ENCODE measurements at places on chromosomes 11 and 22.

GRCh38 chr11:35139722-35140282, 831 bp downstream of the CD44 start:
- no peak for DNase-seq

DNA sequence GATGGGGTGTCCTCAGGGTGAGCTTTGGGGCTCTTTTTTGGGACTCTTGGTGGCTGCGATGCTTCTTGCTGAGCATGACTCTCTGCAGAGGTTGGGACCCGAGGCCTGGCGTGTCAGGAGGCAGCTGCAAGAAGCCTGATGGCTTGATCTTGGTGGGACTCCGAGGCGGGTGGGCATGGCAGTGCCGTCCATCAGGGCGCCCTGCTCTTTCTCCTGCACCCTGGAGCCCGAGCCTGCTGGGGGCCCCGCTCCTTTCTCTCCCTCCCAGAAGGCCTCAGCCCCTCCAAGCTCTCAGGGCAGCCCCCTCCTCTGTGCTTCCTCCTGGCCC, 432.7 kb downstream of the TBC1D22A start:
- no peak for DNase-seq

GRCh38 chr22:20135806-20136602, 4.4 kb downstream of the ZDHHC8 start:
- DNase-seq: no peak

DNA sequence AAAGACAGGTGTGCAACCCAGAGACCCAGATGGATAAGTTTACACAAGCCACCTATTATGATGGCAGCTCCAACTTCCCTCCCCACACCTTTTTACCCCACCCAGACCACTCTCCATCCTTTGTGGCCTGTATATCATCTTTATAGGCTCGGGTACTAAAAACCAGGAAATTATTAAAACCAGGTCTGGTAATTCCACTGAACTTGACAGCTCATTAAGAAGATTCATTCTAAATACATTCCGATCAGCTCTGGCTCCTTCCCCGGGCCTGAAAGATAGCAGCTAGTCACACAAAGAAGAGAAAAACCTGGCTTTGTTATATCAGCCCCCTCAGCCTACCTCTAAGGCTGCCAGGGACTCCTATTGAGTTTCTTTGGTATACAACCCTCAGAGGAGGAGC, 67.9 kb upstream of the API5 start:
- DNase-seq: no peak

DNA sequence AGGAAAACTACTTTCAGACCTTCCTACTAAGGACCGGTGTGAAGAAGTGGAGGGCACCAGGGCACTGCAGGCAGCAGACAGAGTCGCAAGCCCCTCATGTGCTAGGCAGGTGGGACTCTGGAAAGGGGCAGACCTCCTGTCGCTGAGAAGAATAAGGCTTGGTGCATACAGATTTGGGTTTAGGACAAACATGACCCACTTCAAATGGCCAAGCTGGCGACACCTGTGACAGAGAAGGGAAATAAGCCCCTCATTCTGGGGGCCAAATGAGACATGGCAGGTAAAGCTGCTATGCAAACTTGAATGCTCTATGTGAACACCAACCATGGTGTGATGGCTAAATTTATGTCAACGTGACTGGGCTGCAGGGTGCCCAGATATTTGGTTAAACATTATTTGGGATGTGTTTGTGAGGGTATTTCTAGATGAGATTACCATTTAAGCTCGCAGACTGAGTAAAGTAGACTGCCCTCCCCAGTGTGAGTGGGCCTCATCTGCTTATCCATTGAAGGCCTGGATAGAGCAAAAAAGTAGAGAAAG, 112.4 kb upstream of the PITPNB start:
- DNase-seq: no peak

- DNase-seq: no peak
These were observed 38.4 kb downstream of the CECR2 start for GRCh38 chr22:17407643-17408042.

GRCh38 chr22:48553119-48553518, 1274.6 kb downstream of the BRD1 start:
- no peak for DNase-seq

GRCh38 chr11:63558459-63559157, 4.6 kb downstream of the PLAAT2 start:
- peak; percentile 58 for DNase-seq

DNA sequence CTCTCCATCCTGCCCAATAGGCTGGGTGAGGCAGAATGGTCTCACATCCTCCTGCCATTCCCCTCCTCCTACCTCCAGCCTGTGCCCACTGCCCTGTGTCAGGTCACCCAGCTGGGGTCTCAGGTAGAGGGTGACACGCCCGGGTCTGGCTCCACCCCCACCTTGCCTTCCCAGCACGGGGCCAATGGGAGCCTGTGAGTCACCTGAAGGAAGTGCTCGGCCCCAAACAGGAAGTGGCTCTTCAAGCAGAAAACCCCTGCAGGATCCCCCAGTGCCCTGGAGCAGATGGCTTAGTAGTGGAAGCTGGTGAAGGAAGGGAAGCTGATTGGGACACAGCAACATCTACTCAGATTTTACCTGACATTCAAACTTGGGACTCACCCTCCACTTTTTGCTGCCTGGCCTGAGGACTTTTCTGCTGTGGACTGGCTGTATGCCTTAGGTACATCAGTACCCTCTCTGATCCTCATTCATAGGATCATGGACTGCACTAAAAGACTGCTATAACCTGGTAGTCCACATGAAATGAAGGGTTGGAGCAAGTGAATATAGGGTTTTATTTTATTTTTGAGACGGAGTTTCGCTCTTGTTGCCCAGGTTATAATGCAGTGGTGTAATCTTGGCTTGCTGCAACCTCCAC, 33.4 kb downstream of the GDPD5 start:
- no peak for DNase-seq

- DNase-seq: peak; percentile 36
These were observed 875 bp downstream of the TCP11L1 start for GRCh38 chr11:33040033-33040861.

DNA sequence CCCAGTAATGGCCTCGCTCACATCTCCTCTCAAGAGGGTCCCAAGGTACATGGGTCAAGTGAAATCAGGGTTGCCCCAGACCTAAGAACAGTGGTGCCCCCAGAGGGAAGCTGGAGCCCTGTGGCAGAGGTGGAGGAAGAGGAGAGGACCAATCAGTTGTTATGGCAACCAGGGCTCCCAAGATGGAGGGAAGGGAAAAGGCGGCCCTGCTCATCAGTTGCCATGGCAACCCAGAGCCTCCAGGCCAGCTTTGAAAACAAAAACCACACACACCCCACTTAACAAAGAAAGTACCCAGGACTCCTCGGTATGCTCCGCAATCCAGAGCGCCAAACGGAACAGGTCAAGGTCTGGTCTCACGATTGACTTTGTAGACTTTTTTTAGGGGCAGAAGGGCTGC, 53.5 kb upstream of the SLC35C1 start:
- no peak for DNase-seq

DNA sequence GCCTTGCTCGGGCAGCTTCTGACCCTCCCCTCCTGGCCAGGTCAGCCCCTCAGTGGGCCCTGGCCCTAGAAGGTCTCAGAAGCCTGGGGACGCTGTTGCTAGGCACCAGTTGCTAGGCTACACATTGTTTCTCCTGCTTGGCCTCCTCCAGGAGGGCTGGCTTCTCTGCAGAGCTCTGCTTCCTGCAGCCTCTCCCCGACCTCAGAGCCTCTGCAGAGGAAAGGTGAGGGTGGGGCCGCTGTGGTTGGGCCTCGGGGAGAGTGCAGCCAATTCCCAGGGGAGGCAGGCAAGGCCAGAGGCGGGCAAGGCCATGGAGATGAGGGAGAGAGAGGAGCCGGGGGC, 27.6 kb upstream of the LRRC10B start:
- peak; percentile 32 for DNase-seq

DNA sequence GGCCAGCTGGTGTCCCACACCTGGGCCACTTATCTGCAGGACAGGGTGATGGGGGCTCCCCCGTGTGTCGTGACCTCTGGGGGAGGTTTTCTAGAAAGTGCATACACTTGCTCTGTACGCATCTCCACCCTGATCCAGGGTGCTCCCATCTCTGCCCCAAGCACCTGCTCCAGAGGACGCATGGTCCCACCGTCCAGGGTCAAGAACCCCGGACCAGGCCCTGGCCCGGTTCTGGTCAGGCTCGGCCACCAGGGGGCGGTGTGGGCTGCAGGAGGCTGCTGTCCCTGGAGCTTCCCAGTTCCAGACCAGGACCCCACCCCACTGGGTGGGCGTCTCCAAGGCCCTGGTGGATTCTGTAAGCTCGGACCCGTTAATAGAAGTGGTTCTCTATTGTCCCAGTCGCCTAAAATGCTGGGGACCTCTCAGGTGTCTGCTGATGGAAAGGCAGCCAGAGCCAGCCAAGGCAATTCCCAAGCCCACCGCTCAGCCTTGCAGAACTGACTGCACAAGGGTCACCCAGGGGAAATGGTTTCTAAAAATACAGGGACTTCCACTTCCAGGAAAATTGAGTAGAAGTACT, 34.7 kb upstream of the SEPTIN5 start:
- no peak for DNase-seq

GRCh38 chr11:118226296-118226695, 1.5 kb upstream of the JAML start:
- no peak for DNase-seq

DNA sequence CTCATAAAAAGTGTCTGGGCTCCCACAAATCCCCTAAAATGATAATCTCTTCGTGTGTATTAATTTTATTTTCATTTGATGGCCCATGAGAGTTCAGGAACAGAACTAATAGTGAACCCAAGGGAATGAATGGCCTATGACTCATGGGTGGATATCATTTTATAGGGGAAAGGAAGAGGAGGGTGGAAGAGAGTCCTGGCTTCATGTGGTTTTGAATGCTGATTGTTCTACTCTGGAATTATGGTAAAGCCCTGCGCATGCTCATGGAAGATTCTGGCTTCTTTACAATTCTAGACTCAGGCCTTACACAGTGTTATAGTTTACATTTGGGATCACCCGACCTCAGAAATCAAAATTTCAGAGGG, 35.2 kb downstream of the MAML2 start:
- no peak for DNase-seq

DNA sequence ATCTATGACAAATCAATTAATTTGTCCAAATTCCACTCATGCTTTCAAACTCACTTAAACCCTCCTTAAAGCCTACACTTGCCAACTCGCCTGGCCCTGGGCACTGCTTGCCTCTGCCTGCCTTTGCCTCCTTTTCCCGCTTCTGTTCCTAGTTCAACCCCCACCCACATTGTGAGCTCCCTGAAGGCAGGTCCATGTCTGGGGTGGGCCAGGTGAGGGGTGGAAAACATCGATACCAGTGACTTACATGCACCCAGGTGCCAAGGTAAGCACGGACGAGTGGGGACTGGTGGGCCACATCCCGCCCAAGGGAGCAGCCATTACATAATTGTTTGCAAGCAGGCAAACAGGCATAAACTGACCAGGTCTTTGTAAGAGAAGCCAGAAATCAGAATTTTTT, 146.2 kb downstream of the ST3GAL4 start:
- DNase-seq: no peak

DNA sequence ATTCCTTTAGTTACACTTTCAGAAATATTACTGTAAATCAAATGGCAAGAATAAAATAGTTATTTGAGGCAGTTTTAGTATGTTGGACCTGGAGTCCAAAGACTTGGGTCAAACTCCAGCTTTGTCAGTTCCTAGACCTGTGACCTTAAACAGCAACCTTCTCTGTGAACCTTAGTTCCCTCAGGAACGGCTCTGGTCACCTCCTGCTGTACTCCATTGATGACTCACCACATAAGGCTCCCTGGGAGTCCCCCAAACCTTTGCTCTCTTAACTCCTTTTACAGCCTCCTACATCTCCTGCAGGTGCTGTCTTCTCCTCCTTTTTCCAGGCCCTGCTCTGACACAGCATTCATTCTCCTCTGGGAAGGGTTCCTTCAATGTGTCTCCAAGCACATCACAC, 29.1 kb downstream of the LIMK2 start:
- DNase-seq: peak; percentile 91

DNA sequence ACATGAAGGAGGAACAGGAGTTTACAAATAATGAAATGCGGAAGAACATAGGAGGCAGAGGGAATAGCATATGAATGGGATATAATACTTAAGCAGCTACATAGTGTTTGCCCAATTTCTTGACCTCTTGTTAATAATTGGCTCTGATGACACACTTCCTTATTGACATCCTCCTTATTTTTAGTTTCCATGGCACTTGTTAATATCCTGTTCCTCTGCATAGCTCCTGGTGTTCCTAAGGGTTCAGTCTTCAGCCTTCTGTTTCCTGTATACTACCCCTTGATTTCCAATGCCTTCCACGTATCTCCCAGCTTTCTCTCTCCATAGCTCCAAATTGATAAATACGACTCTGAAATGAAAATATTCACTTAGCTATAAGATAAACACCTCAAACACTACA, 663.8 kb upstream of the API5 start:
- no peak for DNase-seq

- peak; percentile 37 for DNase-seq
These were observed 86.3 kb upstream of the BLID start for GRCh38 chr11:122202161-122202950.

GRCh38 chr11:118606157-118606843, 1.1 kb upstream of the PHLDB1 start:
- DNase-seq: no peak

DNA sequence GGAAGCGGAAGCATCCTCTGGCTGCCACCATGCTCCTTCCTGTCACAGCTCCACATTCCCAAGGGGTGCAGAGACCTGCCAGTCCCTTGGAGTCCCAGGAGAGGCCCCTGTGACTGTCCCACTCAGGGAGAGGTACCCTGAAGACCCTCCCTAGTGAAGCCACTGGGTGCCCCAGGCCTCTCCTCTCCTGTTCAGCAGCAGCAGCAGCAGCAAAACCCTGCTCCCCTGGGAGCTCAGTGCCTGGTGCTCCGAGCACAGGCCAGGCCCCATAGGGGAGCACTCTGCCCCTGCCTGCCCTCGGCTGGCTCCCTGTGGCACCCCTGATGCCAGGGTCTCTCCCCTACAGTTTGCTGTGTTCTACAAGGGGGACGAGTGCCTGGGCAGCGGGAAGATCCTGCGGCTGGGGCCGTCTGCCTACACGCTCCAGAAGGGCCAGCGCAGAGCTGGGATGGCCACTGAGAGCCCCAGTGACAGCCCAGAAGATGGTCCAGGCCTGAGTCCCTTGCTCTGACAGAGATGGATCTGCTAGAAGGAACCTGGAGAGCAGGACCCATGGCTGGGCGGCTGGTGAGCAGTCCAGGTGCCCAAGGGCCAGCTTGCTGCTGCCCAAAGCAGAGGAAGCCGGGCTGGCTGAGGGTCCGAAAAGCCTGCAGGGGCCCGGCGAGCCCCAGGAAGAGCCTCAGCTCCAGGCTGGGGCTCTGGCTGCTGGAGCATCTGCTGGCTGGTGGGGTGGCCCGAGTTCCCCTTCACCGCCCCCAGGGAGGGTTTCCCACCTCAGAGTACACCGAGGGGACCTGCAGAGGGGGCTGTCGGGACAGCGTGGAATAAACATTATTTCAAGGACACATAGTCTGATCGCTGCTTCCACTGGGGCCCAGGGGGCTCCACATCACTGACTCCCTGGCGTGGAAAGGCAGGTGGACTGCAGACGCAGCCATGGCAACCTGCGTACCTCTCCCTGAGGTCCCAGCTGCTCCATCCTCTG, 21.3 kb downstream of the TRMU start:
- DNase-seq: no peak

- no peak for DNase-seq
These were observed 109.4 kb downstream of the MICAL2 start for GRCh38 chr11:12219757-12220156.
